Calu3 (cell line): ENCODE measurements at places on chromosomes 12 and 14.
A peak's percentile ranks its signal among the peaks of the same experiment; 100 is the strongest.

DNA sequence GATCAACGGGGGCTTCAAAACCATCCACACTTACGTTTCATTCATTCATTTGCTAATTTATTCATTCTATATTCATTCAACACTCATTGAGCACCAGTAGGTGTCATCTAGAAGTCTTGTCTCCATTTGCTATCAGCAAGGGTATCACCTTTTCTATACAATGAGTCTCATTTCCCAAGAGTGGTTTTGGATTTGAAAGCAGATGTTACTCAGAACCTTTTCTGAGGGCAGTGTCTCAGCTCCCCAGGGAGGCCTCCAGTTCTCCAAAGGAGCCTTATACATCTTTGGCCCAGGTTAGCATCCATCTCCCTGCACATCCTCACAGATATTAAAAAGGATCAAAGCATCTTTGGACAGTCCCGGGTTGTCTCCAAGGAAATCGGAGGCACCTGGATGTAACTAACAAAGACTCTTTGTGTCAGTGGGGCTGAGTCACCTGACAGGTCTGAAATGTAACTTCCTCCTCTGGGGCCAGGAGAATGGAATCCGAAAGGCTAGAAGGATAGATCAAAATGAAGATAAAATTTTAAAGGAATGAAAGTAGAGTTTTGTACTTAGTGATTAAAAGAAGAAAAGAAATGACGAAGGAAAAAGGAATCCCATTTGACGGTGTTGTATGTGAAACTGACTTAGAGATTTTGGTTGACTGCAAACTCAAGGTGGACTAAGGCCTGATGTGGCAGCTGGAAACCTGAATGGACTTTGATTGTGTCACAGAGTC lies 103.0 kb downstream of the VCPKMT start:
- peak; percentile 72 for DNase-seq

DNA sequence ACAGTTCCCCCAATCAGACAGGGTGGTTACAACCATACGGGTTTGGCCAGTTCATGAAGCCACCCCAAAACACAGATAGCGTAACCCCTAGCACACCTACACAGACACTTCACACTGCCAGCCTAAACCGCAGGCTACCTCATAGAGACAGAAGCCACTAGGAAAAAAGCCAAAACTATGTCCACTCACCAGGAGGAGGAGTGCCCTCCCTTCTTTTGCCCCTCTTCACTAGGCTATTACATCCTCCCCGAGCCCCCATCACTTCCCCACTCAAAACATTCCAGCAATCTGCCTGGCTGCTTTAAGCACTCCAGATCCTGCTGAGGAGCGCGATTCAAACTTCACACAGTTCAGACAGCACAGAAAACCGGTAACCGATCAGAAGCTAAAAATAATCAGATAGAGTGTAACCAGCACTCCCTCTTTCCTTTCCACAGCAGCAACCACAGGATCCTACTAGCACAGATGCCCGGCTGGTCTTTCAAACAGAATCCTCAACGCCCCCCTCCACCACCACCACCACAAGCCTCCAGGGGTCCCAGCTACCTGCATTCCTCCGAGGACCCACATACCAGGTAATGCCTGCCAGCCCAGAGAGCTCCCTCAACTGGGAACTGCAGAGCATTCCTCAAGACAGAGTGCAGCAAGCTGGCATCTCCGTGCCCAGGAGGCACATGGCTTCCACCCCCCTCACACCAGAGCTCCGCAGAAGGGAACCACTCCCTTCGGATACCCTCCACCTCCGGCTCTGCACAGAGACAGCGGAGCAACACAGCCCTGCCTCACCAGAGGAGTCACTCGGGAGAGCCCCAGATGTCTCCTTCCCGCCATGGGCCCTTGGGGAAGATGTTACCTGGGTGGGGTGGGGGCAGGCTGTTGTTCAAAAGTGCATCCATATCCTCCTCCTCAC lies 1.5 kb downstream of the CHD4 start:
- peak; percentile 13 for DNase-seq

DNA sequence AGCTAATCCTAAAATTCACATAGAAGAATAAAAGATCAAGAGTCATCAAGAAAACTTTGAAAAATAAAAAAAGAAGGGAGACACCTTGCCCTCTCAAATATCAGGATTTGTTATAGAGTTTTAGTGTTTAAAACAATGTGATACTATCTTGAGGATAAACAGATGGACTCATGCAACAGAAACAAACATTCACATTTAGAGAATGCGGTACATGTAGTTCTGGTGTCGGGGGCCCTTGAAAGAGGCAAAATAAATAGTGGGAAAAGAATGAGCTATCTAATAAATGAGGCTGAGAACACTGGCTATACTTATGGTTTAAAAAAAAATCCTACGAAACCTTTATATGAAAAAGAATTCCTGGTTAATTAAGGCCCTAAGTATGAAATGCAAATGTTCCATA lies 127.7 kb downstream of the LLPH start:
- DNase-seq = no peak

GRCh38 chr12:67681105-67681778 lies 32.7 kb downstream of the DYRK2 start:
- no peak for DNase-seq
